Airway epithelial cell (primary cell): ENCODE measurements at places on chromosomes 4 and X. TPM values are rescaled to one million over a fixed set of nuclear protein-coding genes. Genes with fewer than 3 reads are reported as not detected.

RAB9B gene
- 0.07 and 0.19 TPM in 2 replicates for total RNA-seq

XG gene
- total RNA-seq, result 5.1 and 6.6 TPM in 2 replicates

NHS gene
- total RNA-seq, result 2.6 and 3.6 TPM in 2 replicates

GYPB gene
- not detected in 2 replicates for total RNA-seq
